ENCODE measurements at places on chromosomes 6 and 20.

- no peak for DNase-seq
These were observed 85.8 kb upstream of the PREP start for GRCh38 chr6:105488516-105489215.

DNA sequence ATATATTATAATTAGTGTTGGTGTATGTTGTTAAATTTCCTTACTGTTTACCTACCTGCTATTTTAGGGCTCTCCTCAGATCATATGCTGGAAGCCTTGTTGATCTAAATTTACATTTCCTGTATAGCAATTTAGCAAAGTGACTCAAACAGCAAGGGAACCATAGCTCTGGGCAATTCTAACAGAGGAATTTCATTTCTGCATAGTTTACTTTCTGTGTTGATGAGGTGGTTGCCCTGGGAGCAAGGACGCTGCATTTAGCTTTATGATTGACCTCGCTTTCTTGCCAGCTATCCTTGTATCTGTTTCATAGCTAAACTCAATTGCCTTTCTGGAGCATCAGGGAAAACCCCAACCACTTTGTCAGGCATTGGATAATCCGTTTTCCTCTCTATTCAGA lies 810.8 kb downstream of the GRIK2 start:
- DNase-seq, result no peak

- no peak for DNase-seq
These were observed 236.4 kb upstream of the ZFP64 start for GRCh38 chr20:52427960-52428359.

DNA sequence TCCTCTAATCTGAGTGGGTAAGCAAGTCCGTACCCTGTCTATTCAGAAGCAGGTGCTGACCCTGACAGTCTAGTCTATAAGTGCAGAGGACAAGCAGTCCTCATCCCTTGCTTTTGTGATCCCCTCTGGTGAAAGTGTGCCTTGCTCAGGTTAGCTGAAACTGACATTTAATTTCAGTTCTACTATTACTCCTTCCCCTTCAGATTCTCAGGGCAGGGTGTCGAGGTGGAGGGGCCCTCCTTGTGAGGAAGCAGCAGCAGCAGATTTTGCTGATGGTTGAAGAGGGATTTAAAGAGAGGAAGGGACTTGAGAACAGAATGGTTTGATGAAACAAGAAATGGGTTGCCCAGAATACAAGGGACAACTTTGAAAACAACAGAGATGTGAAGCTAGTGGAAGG lies 309.3 kb downstream of the CLIC5 start:
- DNase-seq, result no peak

- DNase-seq, result no peak
These were observed 42.1 kb downstream of the CTCFL start for GRCh38 chr20:57482796-57483195.
